ENCODE measurements at places on chromosomes 6 and 20. TPM values are rescaled to one million over a fixed set of nuclear protein-coding genes. Genes with fewer than 3 reads are reported as not detected.

DNA sequence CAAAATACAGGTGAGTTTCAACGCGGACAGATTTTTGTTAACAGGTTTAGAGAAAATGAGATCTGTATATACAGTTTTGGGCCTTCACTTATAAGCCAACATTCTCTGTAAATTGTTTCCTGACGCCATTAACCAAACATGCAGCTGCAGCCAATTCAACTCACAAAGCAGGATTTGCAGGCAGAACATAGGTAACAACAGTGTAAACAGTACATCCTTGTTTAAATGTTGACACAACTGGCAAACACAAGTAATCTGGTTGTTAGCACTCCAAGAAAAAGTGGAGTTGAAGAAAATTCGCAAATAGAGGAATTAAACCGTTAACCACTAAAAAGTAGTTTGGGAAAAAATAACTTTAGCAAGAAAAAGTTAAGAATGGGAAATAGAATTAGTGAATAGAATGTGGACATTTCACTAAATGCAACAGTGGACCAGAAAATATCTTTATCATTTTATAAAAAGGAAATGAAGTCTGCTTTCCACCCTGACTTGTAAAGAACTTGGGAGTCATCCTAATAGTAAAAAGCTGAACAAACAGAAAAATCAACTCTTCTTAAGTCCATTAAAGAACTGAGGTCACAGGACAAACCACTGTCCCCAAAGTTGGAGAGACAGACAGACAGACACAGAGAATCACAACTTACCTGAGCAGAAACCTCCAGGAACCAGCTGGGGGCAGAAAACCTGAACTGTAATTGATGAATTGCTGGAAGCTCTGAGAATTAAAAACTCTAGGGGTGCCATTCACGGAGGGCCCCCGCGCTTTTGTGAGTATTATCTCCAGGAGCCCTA is 10.1 kb downstream of the SMIM28 start:
- DNase-seq = peak; percentile 19

BPIFB4 gene
- polyA plus RNA-seq = not detected

- no peak for DNase-seq
Observed at GRCh38 chr6:129645106-129645829, 64.7 kb downstream of the ARHGAP18 start.

GRCh38 chr6:5501837-5502236 is 240.5 kb downstream of the FARS2 start:
- DNase-seq = peak; percentile 14

GRCh38 chr6:14120546-14120945 is 3.0 kb downstream of the CD83 start:
- DNase-seq = no peak

DNA sequence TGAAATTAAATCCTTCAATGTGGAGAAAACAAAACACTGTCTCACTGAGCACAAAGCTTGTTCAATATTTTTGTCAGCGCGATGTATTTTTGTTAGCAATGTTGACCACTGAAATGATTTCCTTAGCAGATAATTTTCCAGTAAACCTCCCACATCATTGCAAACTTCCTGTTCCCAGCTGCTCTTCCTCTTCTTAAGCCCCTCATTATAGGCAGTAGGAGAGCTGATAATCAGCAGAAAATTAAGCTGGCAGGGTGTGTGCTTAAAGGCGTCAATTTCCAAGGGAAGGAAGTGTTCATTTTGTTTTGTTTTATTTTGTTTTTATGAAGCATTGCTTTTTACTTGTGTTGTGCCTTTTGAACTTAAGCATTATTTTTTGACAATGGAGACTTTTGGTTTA is 29.1 kb upstream of the TMEM14A start:
- no peak for DNase-seq

GRCh38 chr6:139711804-139712585 is 337.5 kb upstream of the CITED2 start:
- peak; percentile 36 for DNase-seq

EFCAB8 gene
- 0.07 TPM for polyA plus RNA-seq

All from left lung (tissue), 14 donors.